Substantia nigra (tissue), 51 donors: ENCODE measurements at places on chromosomes 1 and 21.
A peak's percentile ranks its signal among the peaks of the same experiment; 100 is the strongest.

GRCh38 chr1:153277852-153278251 is 18.4 kb downstream of the LORICRIN start:
- DNase-seq = no peak

DNA sequence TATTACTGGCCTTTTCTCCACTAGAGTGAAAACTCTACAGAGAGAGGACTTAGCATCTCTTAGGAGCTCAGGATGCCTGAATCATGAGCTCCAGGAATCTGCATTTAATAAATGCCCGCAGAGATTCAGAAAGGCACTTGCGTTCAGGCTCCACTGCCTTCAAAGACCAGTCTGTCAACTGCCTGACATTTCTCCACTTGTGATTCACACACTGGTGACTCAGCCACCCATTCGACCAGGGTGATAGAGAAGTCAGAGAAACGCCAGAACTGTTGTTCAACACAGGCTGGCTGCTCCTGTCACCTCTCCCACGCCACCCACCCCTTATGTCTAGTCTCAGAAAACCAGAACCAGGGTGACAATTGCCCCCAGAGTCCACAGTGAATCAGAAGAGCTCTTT is 26.9 kb upstream of the LBR start:
- no peak for DNase-seq

DNA sequence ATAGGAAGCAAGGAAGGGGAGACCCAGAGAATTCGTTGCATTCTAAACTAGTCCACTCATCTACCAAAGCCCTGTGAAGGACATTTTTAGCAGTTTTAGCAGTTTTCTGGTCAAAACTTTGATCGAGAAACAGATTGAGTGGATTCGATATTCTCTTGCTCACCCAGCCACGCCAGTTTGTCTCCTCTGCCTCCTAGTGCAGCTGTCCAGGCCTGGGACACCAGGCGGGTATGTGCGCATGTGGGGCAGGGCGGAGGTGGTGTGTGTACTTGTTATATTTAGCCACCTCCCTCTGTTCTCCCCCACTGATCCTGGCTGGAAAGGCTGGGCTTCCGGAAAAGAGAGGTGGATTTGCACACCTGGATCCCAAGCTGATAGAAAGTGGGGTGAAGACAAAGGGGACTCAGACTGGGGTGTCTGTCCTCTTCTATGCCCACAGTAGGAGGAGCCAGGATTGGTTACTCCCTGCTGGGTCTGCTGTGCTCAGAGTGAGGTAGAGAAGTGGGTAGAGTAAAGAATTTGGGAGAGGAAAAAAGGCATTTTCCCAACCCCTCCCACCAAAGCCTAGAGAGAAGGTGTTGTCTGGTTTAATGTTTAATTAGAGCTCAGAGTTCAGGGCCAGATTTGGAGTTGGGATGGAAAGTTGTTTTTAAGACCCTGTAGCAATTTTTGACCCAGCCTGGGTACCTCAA is 3.8 kb downstream of the LMNA start:
- DNase-seq = no peak

GRCh38 chr1:22861764-22862440 is 110.8 kb downstream of the LACTBL1 start:
- no peak for DNase-seq

GRCh38 chr21:14864211-14865021 is 200.4 kb downstream of the NRIP1 start:
- DNase-seq = peak; percentile 84

GRCh38 chr1:114669562-114670082 is at the start of gene DENND2C:
Gene DENND2C (minus strand): TSS chr1:114670049. CDS start chr1:114625984, 44,065 bp downstream.
- no peak for DNase-seq

GRCh38 chr1:24735156-24735508 is 10.1 kb upstream of the CLIC4 start:
- DNase-seq = no peak

GRCh38 chr1:207996636-207997035 is 85.7 kb upstream of the CD34 start:
- no peak for DNase-seq

DNA sequence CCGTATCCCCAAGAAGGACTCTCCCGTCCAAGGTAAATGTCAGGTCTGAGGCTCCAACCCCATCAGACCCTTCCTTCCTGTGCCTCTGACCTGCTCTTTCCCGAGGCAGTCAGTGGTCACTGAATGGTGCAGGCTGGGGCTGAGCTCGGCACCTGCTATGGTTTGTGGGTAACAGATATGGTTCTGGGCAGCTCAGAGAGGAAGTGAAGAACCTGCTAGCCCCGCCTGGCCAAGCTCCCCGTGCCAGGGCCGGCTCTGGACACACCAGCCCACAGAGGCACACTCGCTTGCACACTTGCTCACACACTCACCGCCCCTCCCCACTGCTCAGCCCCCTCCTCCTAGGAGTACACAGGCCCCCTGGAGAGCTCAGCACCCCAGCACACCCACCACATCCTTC is 16.4 kb downstream of the NCMAP start:
- DNase-seq = no peak

- no peak for DNase-seq
Measured at GRCh38 chr1:208988811-208989222, 594.7 kb upstream of the CAMK1G start.

DNA sequence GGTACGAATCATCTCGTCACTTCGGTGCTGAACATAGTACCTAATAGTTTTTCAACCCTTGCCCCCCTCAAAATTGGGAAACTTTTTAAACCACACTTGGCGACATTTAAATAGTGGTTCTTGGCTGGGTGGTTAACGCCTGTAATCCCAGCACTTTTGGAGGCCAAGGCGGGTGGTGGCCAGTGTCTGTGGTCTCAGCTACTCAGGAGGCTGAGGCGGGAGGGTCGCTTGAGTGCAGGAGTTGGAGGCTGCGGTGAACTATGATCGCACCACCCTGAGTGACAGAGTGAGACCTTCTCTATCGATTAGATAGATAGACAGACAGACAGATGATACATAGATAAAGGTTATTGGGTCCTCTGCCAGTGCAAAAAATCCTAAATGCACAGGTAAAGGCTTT is 55.5 kb upstream of the RASAL2 start:
- DNase-seq = no peak

DNA sequence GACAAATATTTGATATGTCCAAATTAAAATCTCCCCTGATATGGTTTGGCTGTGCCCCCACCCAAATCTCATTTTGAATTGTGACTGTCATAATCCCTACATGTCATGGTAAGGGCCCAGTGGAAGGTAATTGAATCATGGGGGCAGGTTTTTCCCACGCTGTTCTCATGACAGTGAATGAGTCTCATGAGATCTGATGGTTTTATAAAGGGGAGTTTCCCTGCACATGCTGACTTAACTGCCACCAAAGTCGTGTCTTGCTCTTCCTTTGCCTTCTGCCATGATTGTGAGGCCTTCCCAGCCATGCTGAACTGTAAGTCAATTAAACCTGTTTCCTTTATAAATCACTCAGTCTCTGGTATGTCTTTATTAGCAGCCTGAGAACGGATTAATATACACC is 207.0 kb downstream of the BARHL2 start:
- no peak for DNase-seq

GRCh38 chr1:94246692-94247137 is 9.3 kb upstream of the ARHGAP29 start:
- DNase-seq = no peak

DNA sequence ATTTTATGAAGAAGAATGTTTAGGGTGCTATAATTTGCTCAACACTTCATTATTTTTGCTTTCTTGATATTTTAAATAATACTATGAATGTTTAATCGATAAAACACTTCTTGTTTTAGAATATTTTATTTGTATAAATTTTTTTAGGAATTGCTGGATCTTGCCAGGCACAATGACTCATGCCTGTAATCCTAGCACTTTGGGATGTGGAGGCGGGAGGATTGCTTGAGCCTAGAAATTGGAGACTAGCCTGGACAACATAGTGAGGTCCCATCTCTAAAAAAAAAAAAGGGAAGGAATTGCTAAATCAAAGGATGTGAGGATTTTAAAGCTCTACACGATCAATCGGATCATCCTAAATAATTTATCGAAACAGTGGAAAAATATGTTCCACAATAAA is 17.6 kb downstream of the RNF11 start:
- no peak for DNase-seq

DNA sequence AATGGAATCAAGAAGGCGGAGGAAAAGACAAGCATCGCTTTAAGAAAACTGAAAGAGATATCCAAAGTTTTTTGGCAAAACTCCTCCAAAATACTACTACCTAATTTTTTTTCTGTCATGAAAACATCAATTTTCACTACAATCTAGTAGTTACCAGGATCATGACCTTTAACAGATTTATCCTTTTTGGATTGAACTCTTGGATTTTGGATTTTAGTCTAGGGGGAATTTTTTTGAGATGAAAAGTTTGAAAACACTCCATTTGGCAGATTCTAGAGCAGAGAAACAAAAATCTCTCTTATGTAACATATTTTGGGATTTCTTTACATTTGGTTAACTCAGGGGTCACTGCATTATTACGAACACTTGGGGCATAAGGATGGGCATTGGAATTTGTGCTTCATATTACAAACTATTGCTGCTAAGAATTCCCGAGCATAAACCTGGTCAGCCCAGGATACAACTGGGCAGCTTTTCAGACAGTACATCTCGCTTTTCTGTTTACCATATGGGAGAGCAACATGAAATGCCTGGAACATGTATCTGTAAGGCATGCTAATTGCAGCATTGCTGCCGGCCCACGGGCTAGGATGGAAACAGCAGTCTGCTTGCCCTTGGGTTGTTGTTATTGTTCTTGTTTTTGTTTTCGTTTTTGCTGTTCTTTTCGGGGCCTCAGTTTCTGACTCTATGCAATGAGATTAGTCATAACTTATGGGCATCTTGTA is 264.3 kb downstream of the RHOU start:
- no peak for DNase-seq

DNA sequence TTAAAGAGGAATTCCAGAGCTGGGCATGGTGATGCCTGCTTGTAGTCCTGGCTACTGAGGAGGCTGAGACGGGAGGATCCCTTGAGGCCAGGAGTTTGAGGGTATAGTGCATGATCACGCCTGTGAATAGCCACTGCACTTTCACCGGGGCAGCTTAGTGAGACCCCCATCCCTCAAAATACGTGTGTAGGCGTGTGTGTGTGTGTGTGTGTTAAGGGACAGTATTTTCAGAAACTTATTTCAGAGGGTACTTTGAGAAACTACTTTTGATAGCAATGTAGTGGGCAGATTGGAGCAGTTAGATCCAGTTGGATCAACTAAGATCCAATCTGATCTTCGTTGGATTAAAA is 62.2 kb downstream of the LRRC8D start:
- DNase-seq = no peak

GRCh38 chr1:206694171-206695124 is 9.7 kb downstream of the MAPKAPK2 start:
- no peak for DNase-seq

GRCh38 chr1:236534151-236534651 is 10.4 kb downstream of the LGALS8 start:
- no peak for DNase-seq

DNA sequence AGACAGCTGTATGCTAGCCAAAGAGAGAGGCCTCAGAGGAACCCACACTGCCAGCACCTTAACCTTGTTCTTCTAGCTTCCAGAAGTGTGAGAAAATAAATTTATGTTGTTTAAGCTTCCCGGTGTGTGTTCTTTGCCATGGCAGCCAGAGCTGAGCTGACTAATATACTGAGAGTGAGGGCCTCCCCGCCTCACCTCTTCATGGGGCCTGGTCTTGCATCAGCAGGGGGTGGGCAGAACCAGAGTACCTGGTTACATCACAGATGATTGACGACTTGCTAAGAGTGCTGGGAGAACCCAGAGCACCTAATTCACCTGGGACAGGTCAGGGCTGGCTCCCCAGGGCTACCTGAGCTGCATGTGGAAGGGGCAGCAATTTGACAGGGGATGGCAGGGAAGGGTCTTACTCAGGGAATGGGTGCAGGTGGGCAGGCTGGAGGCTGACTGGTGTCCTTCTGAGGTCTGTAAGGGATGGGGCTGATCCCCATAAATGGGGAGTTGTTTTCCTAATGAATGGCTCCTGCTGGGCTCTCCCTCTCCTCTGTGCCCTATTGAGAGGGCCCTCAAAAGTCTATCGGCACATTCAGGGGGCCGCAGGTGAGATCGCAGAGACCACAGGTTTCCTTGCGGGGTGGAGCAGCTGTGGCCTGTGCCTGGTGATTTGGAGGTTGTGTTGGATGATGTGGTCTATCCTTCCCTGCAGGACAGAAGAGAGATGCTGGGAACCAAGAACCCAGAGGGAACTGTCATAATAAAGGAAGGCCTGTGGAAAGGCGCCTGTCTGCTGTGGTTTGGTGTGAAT is 60.6 kb upstream of the ETV3 start:
- DNase-seq = no peak

DNA sequence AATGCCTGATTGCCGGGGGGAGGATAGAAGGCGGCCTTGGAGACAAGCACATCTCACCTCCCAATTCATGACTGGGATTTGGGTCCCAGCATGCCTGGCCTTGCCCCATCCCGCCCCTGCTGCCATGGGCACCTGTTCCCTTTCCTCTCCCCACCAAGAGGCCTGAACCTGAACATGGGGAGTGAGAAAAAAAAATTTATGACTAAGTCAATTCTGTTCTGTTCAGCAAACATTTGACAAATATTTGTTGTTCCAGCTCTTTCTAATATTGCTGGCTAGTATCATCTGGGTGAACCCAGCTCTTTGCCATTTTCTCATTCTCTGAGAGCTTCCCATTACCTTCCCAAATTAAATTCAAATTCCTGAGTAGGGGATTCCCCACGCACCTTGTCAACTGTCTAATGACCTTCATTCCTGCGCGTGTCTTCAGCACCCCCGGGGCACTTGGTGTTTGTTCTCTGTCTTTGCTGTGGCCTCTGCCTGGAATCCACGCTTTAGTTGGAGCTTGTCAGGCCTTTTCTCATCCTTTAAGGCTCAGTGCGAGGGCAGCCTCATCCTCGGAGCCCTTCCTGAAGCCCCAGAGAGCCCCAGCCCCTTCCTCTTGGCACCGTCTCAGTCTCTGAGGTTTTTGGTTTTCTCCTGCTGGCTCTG is 42.8 kb downstream of the ARHGEF10L start:
- DNase-seq = no peak

DNA sequence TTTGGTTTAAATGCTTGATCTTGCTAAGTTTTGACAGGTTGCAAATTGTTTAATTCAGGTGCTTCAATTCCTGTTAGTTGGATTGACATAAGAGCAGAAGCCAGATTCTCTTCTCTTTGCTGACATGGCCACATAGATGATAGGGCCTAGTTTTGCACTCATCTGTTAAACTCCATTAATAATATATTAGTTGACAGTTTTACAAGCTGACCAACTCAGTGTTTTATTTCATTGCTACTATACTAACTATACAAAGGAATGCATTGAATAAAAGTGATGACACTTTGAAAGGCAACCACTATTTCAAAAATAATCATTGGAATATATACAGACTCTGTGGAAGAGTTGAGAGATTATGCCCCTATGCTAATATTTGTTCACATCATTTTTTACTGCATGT is 255.6 kb upstream of the DPYD start:
- DNase-seq = no peak
